ENCODE measurements at places on chromosomes 11 and 22. TPM values are rescaled to one million over a fixed set of nuclear protein-coding genes. Genes with fewer than 3 reads are reported as not detected.

DNA sequence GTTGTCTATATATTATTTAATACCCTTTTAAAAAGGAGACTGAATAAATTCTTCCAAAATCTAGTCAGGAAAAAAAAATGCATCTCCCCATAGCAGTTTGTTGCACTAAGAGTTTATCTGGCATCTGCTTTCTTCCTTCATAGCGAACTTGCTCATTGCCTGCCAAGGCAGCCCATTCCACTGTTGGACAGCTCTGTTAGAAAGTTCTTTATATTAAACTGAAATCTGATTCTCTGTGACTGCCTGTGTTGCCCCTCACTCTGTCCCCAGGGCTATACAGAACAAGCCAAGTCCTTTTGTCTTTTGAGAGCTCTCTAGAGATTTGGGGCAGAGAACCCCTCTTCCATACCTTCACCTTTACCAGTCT is 3.3 kb upstream of the CHRDL2 start:
- no peak for DNase-seq

GRCh38 chr22:40410272-40410671 is 39.9 kb downstream of the SGSM3 start:
- no peak for DNase-seq

GRCh38 chr22:38782402-38783094 is 11.4 kb downstream of the DNAL4 start:
- no peak for DNase-seq

- no peak for DNase-seq
These were observed 22.5 kb upstream of the ALG8 start for GRCh38 chr11:78161962-78162371.

DNA sequence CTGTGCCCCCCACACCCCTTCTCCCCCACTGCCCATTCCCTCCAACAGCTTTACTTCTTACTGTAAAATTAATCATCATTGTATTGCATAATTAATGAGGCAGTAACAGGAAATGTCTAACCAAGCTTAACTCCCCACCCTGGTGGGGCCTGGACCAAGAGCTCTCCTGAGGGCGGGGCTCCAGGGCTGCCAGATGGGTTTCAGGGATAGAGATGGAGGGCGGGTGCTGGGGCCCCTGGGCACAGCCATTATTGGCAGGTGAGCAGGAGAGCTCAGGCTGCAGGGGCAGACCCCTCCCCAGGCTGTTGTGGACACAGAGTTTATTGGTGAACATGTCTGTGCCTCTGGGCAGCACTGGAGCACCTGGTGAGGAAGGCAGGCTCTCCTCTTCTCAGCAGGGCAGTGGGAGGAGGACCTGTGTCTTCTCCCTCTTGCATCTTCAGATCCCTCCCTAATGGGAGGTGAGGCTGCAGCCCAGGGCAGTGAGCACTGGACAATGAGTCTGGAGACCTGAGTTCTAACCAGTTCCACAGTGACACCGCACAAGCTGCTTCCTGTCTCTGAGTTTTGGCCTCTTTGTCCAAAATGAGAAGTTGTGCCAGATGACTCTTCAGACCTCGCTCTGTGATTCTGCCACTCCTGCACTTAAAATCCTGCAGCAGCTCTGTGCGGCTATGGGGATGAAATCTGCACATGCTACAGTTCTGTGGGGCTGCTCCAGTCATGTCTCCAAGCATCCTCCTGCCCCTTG is 233.3 kb downstream of the CEP164 start:
- DNase-seq = no peak

GRCh38 chr11:8813658-8814057 is 97.3 kb upstream of the AKIP1 start:
- peak; percentile 69 for DNase-seq

GRCh38 chr11:130908770-130909625 is 7.3 kb downstream of the SNX19 start:
- no peak for DNase-seq

DNA sequence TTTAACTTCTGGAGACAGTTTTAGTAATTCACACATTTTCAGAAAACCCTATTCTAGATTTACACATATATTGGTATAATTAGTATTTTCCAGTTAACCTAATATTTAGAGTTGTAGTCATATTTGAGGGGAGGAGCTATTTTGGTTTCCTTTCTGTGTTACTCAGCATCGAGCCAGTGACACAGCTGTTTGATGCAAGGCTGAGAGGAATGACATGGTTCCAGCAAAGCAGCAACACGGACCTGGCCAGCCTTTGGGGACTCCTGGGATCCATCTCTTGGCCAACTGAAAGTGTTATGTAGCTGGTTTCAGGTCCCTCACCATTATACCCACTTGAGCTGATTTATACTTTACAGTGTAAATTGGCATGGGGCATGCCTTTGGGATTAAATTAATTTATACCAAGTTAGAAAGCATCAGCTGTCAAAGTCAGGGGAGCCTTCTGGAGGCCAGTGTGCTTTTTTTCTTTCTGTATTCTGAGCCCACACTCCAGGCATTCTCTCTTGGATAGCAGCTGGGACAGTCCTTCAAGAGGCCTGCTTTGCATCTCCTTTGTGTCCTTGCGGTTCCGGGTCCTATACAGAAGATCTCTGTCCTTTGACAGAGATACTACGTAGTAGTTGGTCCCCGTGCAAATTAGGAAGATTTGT is 91.3 kb upstream of the SLC25A18 start:
- no peak for DNase-seq

- no peak for DNase-seq
These were observed 12.9 kb downstream of the NEAT1 start for GRCh38 chr11:65435411-65435931.

GRCh38 chr11:14323118-14323676 is 35.8 kb downstream of the RRAS2 start:
- DNase-seq = no peak

GRCh38 chr11:3148990-3149851 is 15.9 kb downstream of the OSBPL5 start:
- DNase-seq = no peak

GRCh38 chr11:133815636-133816035 is 29.7 kb downstream of the SPATA19 start:
- DNase-seq = no peak

GRCh38 chr11:7536100-7536499 is 22.3 kb downstream of the PPFIBP2 start:
- DNase-seq = no peak

DNA sequence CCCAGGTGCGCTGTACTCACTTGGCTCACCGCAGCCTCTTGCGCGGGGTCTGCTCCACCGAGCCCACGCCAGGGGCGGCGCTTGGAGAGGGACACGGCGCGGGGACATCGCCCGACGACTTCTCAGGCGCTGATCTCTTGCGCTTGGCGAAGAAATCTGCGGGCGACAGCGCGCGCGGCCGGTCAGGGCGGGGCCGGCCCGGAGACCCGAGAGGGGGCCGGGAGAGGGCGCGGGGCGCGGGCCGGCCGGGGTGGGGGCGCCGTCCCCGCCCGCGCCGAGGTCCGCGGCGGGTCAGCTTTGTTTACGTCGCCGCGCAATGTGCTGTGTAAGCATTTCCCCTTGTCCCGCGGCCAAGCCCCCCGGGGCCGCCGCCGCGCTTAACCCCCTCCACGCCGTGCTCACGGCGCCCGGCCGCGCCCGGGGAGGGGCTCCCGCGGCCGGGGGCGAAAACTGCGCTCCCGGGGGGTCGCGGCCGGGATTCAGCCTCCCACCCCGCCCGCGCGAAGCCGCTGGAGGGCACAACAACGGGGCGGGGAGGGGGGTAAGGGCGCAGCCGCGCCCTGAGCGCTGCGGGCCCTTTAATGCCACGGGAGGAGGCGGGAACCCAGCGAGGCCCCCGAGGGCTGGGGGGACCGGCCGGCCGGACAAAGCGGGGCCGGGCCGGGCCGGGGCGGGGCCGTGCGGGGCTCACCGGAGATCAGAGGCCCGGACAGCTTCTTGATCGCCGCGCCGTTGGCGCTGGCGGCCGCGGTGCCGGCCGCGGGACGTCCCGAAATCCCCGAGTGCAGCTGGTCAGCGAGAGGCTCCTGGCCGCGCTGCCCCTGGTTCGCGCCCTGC is 1.4 kb downstream of the CDKN1C start:
- no peak for DNase-seq

GRCh38 chr11:122559734-122560382 is 95.7 kb upstream of the UBASH3B start:
- no peak for DNase-seq

DNA sequence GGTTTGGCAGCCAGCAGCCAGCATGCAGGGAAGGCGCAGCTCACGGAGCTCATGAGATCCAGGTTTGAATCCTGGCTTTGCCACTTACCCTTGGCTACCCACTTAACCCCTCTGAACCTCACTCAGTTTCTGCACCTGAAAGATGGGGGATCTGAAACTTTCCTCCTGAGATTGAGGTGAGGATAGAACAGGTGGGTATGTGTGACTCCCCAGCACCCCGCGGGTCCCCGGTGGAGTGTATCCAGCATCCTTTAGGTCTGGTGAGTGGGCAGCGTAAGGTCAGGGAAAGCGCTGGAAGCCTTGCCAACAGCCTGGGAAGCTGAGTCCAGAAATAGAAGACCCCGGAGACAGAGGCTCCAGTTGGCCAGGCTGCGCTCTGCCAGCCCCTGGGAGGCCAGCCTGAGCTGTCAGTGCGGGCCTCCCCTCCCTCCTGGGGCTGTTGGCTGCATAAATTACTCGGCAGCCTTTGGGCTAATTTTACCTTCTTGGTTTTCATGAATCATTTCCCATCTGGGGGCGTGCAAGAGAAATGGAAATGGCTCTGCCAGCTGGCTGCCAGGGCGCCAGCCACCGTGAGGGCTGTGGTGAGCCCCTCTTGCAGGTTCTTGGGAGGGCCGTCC is 17.6 kb downstream of the PRDM11 start:
- peak; percentile 74 for DNase-seq

- no peak for DNase-seq
These were observed 52.0 kb upstream of the CHRNA10 start for GRCh38 chr11:3723014-3723708.

- DNase-seq = no peak
These were observed 31.0 kb downstream of the CECR2 start for GRCh38 chr22:17400305-17400704.

- DNase-seq = peak; percentile 34
These were observed 24.0 kb upstream of the SMIM38 start for GRCh38 chr11:69131644-69132300.

DNA sequence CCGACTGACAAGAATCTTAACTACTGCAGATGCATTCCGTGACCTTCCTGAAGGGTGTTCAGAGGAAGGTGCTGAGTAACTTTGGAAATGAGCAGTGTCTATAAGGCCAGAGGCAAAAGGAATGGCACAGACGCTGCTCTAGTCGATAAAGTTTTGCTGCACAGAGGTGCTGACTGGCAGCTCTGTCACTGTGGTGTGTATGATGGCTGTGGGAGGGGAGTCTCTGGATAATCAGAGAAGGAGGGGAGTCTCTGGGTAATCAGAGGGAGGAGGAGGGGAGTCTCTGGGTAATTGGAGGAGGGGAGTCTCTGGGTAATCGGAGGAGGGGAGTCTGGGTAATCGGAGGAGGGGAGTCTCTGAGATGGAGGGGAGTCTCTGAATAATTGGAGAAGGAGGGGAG is 18.4 kb downstream of the PTDSS2 start:
- DNase-seq = no peak

DNA sequence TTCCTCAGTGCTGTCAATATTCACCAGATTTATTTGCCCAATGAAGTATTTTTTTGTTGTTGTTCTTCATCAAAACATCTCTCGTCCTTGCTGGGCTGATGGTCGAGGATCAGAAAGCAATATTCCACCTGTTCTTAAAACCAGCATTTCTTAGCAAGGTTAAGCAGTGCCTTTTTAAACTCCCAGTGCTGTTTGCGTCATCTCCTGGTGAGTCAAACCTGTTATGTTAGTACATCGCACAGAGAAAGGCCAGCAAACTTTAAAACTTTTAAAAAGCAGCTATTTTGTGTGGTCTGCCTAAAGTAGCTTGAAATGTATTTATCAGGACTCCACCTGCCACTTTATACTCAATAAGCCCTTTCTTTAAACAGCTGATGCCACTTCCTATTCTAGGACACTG is 802.0 kb downstream of the KCNA4 start:
- no peak for DNase-seq

DNA sequence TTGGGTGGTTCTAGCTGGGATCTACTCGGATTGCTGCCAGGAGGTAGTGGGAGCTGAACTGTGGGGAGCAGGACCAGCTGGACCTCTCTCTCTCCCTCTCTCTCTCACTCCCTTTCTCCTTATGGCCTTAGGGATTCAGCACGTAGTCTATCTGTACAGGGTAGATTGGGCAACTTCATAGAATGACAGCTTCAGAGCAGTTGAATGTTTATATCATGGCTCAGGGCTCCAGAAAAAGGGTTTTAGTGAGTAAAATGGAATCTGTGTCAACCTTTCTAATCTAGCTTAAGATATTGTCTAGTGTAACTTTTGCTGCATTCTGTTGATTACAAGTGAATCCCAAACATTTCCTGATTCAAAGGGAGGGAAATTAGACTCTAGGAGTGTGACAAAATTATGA is 127.7 kb upstream of the PDGFD start:
- DNase-seq = no peak

DNA sequence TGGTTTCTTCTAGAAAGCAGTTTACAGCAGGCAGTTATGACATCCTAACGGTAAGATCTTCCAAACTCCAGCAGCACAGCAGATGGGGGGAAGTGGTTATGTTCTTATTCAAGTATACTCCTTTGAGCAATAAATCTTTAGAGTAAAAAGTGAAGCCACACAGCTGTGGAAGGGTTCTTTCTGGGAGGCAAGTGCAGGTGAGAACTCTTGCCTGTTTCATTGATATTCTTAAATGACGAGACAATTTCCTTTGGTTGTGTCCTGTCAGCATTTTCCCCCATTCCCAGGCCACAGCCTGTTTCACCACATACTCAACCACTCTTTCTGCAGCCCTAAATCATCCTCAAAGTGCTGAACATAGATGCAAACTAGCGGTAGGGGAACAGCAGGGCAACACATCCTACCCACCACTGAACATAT is 207.3 kb upstream of the MTNR1B start:
- no peak for DNase-seq

DNA sequence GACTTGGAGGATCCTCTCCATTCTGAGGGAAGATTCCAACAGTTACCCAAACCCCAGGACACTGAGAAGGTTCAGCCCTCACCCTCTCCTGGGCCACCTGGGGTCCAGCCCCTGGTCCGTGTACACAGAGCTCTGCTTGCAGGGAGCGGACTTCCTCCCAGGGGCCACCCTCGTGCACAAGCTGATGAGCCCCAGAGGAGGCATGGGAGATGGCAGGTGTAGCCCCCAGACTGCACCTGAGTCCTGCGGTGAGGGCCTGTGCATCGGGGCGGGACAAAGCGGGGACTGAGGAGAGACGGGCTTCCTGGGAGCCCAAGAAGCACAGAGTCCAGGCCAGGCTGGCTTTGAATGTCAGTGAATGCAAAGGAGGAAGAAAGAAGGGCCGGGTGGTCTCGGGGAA is 1374.9 kb downstream of the BRD1 start:
- no peak for DNase-seq

The PRR14L gene
- total RNA-seq = 31.9 TPM

The RIMBP3B gene
- 0.27 TPM for total RNA-seq

The ARHGAP8 gene
- total RNA-seq = 0.82 TPM

The MIOX gene
- total RNA-seq = not detected

The OAF gene
- total RNA-seq = 3.0 TPM

The OR52D1 gene
- not detected for total RNA-seq

The ENTHD1 gene
- total RNA-seq = not detected

The DSCAML1 gene
- total RNA-seq = 18.8 TPM

The MPZL3 gene
- 1.5 TPM for total RNA-seq

The POU2F3 gene
- total RNA-seq = 0.27 TPM

The SCGB1C1 gene
- not detected for total RNA-seq

The SMC1B gene
- not detected for total RNA-seq

The ACR gene
- not detected for total RNA-seq

The PLEKHB1 gene
- 7.4 TPM for total RNA-seq
